GM23338 (cell line): ENCODE measurements at places on chromosomes 1 and 21.

DNA sequence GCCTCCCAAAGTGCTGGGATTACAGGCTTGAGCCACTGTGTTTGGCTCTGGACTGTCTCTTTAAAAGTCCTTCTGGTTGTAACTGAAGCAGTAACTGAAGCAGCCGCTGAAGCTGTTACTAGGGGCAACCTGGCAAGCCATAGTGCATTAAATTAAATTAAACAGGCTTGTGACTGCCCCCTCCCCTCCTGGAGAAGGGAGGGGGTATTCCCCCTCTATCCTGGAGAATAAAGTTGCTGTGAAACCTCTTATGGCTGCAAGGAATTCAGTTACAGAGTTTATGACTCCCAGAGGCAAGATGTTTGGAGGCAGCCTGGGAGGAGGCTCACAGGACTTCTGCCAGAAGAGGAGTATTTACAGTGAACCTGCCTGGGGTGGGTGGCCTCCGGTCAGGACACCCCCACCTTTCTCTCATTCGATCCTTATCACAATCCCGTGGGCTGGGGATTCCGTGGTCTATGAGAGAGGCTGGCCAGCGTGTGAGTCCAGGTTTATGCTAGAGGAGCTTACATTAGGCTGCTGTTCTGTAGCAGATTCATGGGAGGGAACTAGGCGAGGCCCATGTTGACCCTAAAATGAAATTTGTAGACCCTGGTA is 8.3 kb downstream of the TTC22 start:
- DNase-seq = no peak

DNA sequence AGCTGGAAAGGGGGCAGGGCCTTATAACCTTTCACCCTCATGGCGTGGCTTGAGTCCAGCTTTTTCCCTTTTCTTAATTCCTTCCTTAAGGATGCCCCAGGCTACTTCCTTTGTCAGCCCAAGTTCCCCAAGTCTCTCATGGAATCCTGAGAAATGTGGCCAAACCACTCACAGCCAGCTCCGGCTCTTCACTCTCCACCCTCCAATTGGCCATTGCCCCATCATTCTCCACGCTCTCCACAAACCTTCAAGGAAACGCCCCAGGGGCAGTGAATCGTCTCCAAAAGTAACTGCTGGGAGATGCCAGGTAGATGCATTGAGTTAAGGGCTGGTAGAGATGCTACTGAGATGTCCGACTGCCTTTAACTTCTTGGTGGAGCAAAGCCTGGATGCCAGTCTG is 113.5 kb upstream of the CD34 start:
- no peak for DNase-seq

DNA sequence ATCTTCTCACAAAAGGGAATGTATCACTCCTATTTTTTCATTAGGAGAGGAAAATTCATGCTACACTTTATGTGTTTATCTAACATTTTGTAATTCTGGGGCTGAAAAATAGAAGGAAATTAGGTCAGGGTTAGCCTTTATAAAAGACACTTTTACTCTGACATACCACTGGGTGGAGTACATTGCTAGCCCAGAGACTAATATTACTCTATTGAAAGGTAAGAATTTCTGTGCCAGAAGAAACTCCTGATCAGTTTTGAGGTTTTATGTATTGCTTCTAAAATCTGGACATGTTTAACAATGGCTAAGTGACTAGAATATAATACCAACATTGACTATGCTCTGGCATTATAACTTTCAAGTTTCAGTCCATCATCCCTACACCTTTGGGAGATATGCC is 724.6 kb downstream of the USP25 start:
- peak; percentile 10 for DNase-seq

GRCh38 chr21:42964086-42964485 is 10.3 kb upstream of the PKNOX1 start:
- DNase-seq = no peak

- no peak for DNase-seq
Observed at GRCh38 chr1:116933606-116934515, 24.1 kb downstream of the PTGFRN start.

DNA sequence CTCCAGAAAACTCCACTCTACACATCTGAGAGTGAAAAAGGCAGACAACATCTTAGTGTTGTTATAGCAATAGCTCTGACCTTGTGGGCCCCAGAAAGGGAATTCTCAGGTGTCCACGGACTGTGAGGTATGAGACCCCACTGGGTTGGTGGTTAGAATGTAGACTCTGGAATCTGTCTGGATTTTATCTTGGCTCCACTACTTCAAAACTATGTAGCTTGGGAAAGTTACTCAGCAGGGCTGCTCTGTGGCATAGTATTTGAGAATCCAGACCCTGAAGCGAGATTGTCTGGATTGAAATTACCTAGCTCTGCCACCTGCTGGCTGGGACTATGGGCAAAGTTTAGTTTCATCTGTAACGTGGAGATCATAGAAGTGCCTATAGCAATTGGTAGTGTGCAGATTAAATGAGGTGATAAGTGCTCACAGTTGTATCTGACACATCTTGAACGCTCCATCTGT is 25.8 kb downstream of the PRDM2 start:
- peak; percentile 51 for DNase-seq

GRCh38 chr1:50135716-50136115 is 27.0 kb downstream of the ELAVL4 start:
- no peak for DNase-seq

- no peak for DNase-seq
Observed at GRCh38 chr21:45111703-45112102, 37.3 kb downstream of the ADARB1 start.

- no peak for DNase-seq
Observed at GRCh38 chr1:10475510-10475909, 760 bp downstream of the PEX14 start.

DNA sequence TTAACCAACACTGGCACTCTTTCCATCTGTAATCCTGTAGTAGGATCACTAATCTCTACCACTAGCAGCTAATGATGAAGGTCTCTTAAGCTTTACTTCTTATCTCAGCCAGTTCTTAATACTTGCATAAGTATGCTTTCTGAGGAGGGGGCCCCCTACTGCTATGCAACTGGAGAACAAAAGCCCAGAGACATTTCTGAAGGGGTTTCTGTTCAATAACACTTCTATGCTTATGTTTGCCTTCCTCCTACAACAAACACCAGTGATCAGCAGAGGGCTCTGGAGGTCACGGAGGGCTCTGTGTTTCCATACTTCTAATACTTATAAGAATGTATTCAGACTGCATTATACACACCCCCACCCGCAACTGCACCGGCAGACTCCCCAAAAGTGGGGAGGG is 215.8 kb downstream of the BARHL2 start:
- DNase-seq = peak; percentile 28

- no peak for DNase-seq
Observed at GRCh38 chr1:71093938-71094337, 13.1 kb upstream of the ZRANB2 start.

DNA sequence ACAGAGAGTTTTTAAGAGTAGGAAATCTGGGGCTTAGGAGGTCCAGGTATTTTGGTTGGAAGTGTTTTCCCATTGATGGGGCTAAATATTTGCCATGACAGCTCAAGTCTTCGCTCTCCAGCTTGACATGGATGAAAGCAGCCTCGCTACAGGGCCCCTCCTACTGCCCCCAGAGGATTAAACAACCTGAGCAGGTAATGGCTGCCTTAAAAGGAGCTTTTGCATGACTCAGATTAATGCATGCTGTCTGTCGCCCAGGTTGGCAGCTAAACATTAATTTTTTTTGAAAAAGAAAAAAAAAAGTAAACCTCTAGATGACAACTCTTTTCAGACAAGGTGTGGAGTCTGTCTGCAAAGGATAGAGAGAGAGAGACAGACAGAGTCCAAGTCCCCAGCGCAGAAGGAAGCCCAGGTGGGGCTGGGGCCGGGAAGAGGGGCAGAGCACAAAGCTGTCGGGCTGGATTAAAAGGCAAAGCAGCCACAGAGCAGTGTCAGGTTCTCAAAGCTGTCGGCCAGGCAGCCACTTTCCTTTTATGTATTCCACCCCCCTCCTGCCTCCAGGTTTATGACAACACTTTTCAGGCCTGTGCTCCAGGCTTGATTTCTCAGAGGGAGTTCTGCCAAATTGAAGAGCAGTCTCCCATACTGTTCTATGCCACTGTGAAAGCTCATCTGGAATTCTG is 127.9 kb downstream of the CLIC6 start:
- peak; percentile 32 for DNase-seq

GRCh38 chr1:76759171-76759860 is 108.0 kb upstream of the ST6GALNAC5 start:
- DNase-seq = no peak

- no peak for DNase-seq
Observed at GRCh38 chr1:85189120-85189519, 11.7 kb downstream of the SYDE2 start.

DNA sequence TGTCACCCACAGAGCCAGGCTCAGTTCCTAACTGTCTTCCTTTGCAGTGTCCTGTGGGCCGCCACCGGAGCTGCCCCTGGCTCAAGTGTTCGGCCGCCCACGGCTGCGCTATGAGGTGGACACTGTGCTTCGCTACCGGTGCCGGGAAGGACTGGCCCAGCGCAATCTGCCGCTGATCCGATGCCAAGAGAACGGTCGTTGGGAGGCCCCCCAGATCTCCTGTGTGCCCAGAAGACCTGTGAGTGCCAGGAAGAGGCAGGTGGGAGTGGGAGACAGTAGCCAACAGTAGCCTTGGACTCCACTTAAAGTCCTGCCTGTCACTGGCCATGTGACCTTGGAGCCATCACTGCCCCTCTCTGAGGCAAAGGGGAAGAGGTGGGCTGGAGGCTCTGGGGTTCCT is 16.6 kb downstream of the BCAN start:
- DNase-seq = no peak

- DNase-seq = no peak
Observed at GRCh38 chr1:78561856-78562255, 58.4 kb upstream of the IFI44L start.

GRCh38 chr1:239348635-239349353 is 37.6 kb upstream of the CHRM3 start:
- no peak for DNase-seq

GRCh38 chr21:45590246-45590725 is 48.0 kb upstream of the SLC19A1 start:
- DNase-seq = peak; percentile 83

DNA sequence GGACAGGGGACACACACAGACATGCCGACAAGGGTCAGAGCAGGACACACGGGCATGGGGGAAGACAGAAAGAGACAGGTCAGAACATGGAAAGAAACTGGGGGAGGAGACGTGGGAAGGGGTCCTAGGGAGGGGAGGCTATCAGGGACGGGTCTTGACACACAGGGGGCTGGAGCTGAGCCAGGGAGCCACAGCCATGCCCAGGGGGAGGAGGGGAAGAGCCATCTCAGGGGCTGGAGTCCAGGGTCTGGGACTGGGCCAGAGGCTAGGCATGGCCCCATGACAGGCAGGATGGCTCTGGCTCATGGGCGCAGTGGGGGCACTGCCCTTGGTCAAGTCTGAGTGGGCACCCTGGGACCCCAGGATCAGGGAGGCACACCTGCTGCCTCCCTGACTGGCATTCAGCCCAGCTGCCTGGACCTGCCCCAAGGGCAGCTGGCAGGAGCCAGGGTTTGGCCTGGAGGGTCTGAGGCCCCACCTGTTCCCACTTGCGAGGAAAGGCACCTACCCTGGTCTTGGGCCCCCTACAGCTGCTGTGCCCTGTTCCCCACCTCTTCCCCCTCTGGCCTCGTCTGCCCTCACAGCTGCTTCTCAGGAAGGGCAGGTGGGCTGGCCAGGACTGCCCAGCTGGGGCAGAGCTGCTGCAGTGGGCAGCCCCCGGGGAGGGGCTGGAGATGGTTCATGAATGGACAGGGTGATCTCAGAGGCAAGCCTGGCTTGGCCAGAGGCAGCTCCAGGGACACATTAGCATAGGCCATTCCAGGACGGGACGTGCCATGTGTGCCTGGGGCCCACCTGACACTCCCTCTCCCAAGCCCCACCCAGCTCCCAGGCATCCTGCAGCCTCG is 42.9 kb downstream of the HSPG2 start:
- no peak for DNase-seq

- DNase-seq = no peak
Observed at GRCh38 chr1:80251171-80251570, 1244.6 kb upstream of the ADGRL4 start.

DNA sequence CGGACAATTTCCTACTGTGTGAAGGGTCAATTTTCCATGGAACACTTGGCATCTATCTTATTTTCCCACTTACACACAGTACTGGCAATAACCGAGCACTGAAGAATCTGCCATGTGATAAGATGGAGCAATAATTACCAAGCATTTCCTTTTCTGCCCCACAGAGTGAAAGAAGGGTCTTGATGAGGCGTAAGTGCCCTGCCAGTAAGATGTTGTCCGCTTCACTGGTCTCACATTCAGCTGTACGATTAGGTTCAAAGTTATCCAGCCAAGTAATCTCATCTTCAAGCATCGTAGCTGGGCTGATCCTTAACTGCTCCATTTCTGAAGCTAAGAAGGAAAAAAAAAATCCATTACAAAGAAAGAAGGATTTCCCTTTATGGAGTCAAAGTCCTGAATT is 67.8 kb downstream of the PCSK9 start:
- DNase-seq = no peak

DNA sequence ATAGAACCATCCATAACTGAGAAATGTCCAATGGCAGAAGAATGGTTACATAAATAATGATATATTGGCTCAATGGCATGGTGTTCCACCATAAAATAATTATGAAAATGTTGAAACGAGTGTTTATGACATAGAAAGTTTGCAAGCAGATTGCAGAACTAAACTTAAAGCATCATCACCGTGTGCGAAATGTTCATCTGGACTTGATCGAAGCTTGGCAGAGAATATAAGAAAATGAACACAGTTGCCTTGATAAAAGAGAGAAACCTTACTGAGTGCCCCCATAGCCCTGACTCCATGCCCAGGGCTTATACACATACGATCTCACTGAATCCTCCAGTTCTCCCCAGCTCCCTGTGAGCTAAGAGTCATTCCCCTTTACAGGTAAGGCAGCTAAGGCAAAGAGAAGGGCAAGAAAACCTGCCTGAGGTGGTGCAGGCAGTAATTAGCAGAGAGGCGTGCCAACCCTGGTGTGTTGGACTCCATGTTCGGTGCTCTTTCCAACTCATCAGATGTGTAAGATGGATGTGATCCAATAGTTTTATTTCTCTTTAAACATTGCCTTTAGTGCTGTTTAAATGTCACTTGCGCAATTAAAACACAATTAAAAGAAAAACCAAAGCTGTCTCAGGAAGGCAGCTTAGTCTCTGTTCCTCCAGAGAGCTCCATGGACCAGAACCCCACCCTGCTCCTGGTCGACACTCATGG is 21.8 kb upstream of the SPOCD1 start:
- DNase-seq = no peak

DNA sequence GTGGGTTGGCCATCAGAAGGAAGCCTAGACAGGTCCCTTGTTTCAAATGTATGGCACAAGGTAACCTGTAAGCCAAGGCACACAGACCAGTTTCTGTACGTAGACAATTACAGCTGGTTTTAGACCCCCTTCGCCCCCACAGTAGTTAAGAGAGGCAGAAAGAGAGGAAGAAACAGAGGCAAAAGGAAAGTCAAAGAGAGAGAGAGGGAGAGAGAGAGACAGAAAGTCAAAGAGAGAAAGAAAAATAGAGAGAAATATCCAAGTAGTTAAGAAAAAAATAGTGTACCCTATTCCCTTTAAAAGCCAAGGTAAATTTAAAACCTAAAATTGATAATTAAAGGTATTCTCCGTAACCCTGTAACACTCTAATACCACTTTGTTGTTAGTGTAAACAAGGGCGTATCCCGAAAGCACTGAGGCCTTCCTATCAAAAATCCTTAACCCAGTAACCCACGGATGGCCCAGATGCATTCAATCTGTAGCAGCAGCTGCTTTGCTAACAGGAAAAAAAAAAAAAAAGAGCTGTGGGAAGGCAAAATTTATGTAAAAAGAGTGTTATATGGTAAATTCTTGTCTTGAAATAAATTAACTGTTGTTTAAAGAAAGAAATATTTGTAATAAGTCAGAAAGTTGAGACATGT is 49.4 kb downstream of the ADCY10 start:
- no peak for DNase-seq

- DNase-seq = peak; percentile 92
Observed at GRCh38 chr1:162696286-162696862, 64.1 kb downstream of the DDR2 start.
